ENCODE measurements at places on chromosomes 6 and 20.

- peak; percentile 88 for DNase-seq
Measured at GRCh38 chr6:90296341-90297114, at the start of gene BACH2. BACH2 (minus strand) TSS chr6:90296843; CDS start chr6:90008844, 287,999 bp downstream.

DNA sequence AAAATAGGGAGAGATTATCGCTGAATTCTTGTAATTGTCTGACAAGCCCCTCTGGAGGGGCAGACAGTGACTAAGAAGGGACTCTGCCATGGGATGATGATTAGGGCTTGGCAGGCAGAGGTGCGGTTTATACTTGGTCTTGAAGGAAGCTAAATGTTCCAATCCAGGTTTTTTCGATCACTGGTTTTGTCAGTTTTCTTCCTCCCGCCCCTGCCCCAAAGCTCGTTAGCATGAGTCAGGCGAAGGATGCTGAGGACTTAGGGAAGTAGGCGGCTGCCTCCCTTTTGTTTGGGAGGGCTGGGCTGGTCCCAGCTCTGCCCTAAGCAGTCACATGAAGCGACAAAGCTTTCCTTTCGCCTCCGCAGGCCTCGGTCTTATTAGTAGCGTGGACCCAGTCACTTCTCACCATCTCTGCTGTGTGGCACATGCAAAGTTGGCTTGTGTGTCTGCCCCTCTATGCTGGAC is 314.2 kb downstream of the CDC5L start:
- no peak for DNase-seq

DNA sequence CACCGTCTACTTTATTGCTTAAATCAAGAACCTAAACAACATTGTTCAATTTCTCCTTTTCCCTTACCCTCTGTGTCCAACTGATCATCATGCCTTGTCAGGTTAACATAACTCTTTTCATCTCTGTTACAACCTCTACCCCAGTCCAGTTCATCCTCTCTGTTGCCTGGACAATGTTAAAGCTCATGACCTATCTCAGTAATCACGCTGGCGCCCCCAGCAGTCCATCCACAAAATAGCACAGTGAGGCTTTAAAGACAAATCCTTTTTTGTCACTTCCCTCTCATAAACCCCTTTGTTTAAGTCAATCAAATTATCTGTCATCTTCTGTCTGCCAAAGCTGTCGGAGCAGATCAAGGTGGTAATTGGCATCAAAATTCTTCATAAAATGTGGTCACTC is 140.1 kb downstream of the QKI start:
- DNase-seq, result peak; percentile 20

GRCh38 chr20:14510341-14510740 is 172.9 kb upstream of the FLRT3 start:
- DNase-seq, result no peak

GRCh38 chr6:85354761-85355618 is 94.9 kb upstream of the NT5E start:
- peak; percentile 20 for DNase-seq

DNA sequence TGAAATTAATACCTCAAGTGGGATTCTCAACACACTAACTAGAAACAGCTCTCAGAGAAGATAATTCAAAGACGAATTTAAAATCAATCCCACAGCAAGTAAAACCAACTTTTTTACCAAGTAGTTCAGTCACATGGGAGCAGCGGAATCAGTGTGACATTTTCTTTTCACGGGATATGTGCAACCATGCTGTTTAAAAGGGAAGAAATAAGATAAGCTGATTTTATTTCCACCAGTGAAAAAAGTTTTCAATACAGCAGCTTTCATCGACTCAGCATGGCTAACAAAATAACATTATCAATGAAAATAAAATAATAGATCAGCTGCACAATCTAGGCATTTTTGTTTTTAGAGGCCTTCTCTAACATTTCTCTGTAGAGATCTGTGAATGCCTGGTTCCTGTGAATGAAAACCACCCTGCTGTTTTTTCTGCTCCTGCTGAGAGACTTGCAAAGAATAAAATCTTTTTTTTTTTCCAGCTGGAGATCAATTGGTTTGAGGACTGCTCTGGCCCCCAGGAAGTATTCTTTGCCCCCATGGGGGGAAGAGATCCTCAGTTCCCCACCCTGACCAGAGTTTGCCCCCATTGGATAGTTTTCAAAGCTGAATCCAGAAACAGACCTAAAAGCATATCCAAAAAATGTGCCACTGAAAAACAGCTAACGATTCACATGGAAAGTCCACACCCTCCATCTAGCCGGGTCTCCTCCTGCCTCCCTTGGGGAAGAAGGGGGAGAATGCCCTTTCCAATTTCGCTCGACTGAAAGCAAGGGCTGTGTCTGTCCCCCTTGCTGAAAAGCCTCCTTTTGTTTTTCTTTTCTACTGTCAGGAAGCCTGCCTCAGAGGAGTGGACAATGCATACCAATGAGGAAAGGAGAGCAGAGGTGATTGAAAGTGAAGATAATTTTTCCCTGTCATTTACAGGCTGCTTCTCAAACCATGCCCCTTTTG is 317.6 kb downstream of the PRKN start:
- DNase-seq, result no peak

DNA sequence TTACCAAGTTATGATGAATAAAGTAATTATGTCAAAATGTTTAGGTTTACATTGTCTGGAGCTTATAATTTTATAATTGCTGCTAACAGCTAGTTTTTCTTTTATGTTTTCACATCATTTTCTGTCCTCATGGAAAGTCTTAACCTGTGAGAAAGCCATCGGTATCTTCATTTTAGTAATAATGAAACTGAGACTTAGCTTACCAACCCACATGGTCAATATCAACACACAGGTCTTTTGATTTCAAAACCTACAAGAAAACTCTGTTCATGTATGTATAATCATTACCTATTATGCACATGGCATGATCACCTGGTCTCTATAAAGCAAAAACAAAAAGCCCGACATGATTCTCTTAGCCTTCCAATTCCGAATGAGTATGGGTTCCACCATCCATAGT is 61.9 kb downstream of the KCNQ5 start:
- no peak for DNase-seq

DNA sequence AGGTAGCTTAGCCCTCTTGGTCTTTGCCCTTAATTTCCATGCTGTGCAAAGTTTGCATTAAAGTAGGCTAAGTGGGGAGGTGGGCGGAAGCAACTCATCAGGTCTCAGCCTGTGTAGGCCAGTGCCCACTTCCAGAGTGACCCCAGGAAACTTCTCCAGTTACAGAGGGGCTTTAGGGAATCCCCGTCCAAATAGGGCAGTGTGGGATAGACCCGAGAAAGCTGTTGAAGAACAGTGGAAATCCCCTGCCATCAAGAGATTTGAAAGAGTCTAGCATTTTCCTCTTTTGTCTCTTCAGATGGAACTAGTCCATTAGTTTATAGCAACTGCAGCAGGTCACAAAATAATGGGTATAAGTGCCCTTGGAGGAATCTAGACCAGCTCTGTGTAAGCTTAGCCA is 20.2 kb downstream of the SF3B5 start:
- DNase-seq, result no peak

- no peak for DNase-seq
Measured at GRCh38 chr20:3390759-3391425, 16.6 kb downstream of the DNAAF9 start.

DNA sequence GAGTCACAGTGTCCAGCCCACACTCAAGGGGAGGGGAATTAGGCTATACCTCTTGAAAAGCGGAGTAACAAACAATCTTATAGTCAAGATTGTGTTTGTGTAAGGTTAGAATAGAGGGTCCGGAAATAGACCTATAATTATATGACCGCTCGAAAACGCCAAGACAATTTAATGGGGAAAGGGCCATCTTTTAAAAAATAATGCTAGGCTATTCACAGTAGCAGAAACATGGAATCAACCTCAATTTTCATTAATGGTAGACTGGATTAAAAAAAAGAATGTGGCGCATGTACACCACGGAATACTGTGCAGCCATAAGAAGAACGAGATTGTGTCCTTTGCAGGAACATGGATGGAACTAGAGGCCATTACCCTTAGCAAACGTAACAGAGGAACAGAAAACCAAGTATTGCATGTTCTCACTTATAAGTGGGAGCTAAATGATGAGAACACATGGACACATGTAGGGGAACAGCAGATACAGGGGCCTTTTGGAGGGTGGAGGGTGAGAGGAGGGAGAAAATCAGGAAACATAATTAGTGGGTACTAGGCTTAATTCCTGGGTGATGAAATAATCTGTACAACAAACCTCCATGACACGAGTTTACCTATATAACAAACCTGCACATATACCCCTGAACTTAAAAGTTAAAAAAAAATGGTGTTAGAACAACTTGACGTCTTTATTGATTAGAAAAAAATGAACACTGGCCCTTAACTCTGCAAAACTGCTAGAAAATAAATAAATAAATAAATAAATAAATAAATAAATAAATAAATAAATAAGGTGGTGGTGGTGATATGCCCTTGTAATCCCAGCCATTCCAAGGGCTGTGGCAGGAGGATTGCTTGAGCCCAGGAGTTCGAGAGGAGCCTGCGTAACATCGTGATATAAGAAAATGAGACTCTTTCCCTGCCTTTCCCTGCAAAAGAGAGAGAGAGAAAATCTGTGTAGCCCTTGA is 30.3 kb downstream of the TOP1 start:
- DNase-seq, result no peak

- no peak for DNase-seq
Measured at GRCh38 chr20:60332523-60332922, 374.3 kb downstream of the CDH26 start.

DNA sequence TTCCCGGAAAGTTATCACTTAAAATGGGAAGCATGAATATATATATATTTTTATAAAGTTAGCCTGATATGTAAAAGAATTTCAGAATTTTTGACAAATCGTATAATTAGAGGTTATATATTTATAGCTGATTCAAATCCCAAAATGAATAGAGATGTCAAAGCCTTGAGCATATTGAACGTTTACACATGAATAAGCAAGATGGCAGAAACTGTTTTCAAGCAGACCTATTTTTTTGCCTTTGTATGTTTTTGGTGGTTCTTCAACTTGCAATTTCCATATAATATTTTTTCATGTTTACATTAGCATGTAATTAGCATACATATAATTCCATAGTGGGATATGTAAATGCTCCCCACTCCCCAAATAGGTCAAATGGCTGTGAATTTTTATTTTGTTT is 189.9 kb downstream of the PRL start:
- DNase-seq, result no peak

GRCh38 chr6:125526007-125526720 is 223.3 kb upstream of the HEY2 start:
- no peak for DNase-seq

DNA sequence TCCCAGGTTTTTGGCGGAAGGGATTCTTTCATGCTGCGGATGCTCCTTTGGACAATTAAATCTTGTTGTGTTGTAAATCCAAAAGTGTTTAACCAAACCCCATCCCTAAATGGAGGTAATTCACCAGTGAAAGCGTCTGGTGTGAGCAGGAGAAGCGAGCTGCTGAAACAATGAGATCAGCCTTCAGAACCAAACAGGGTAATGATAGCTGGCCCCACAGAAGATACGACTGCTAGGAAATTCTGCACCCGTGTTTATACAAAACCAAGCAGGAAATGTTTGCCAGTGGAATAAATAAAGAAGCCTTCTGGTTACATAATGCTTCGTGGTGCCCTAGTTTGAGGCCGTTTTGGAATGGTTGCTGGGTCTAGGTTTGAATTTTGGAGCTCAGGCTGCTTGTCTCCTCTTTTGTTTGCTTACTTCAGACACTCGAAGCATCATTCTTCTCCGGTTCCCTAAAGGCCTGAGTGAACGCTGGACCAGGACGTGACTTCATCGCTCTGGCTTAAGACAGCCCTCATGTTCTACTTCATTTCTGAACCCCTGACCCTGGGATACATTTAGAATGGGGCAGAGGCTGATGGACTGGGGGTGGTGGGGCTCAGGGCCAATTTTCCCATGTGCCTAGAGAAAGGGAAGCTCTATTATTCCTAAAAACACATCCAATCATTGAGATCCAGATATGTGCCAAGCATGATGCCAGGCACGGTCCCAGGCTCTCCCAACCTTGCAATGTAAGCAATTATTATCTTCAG is 61.6 kb upstream of the JAG1 start:
- DNase-seq, result no peak

- DNase-seq, result peak; percentile 49
Measured at GRCh38 chr6:37705239-37706051, 7.8 kb upstream of the MDGA1 start.

DNA sequence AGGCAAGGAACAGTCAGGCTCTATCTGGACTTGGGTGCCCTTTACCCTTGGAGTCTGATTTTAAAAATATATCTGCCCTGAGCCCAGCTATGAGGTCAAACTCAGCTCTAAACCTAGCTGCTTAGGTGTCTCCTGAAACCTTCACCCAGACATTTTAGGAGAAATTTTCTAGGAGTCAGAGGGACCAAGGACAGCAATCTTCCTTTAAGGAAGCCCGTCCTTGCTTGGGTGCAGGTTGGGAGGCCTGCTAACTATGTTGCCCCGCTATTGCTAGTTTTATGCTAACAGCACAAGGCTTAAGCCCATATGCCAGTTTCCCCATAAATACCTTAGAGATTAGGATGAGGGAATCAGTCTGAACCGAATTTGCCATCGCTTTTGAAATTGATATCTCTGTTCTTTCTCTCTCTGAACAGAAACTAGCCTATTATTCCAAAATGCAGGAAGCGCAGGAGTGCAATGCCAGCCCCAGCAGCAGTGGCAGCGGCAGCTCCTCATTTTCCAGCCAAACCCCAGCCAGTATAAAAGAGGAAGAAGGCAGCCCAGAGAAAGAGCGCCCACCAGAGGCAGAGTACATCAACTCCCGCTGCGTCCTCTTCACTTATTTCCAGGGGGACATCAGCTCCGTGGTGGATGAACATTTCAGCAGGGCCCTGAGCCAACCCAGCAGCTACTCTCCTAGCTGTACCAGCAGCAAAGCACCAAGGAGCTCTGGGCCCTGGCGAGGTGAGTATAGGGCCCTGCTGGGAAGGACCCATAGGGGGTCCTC is 2.6 kb downstream of the VGLL2 start:
- no peak for DNase-seq

- no peak for DNase-seq
Measured at GRCh38 chr6:157298216-157298724, 25.0 kb downstream of the TMEM242 start.

DNA sequence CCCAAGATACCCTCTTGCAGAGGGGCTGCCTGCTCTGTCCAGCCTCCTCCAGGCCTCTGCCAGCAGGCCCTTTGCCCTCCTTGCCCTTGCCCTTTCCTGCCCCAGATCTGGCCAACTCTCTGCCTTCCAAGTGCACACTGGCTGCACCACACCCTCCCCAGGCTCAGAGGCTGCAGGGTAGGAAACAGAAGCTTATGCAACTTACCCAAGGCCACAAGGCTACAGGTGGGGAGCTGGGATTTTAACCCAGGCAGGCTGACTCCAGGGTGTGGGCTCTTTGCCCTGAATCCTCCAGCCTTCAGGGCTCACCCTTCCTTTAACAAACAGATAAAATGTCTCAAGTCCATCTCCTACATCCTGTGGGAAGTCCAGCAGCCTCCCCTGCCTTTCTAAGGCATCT is 14.5 kb upstream of the TRAF3IP2 start:
- DNase-seq, result no peak

- no peak for DNase-seq
Measured at GRCh38 chr20:54137115-54137514, 36.7 kb downstream of the CYP24A1 start.

Data from stimulated activated CD8-positive, alpha-beta memory T cell treated with anti-CD3 and anti-CD28 coated beads, Interleukin-4, amount 100 ng/mL, for 1 hour (primary cell).